Mucosa of gallbladder (tissue), 1 donor: ENCODE measurements at places on chromosomes 12 and 14.
A peak's percentile ranks its signal among the peaks of the same experiment; 100 is the strongest.

GRCh38 chr14:59161561-59162175, 26.8 kb upstream of the DAAM1 start:
- DNase-seq = no peak

GRCh38 chr12:123049398-123050240, 69.1 kb downstream of the ARL6IP4 start:
- DNase-seq = no peak

- DNase-seq = no peak
Measured at GRCh38 chr14:61562321-61563161, 132.8 kb upstream of the HIF1A start.

- DNase-seq = no peak
Measured at GRCh38 chr14:61620130-61620946, 75.0 kb upstream of the HIF1A start.

DNA sequence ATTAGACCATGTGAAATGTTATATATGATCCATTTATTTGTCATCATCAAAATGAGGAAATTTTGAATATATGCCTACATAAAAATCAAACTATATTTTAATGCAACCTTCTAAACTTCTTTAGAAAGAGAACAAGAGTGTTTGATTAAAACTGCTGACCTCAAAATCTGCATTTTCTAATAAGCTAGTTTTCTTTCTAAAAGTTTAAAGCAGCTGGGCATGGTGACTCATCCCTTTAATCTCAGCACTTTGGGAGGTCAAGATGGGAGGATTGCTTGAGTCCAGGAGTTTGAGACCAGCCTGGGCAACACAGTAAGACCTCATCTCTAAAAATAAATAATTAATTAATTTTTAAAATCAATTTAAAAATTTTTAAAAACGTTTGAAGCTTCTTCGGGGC, 36.2 kb downstream of the GNPTAB start:
- no peak for DNase-seq

DNA sequence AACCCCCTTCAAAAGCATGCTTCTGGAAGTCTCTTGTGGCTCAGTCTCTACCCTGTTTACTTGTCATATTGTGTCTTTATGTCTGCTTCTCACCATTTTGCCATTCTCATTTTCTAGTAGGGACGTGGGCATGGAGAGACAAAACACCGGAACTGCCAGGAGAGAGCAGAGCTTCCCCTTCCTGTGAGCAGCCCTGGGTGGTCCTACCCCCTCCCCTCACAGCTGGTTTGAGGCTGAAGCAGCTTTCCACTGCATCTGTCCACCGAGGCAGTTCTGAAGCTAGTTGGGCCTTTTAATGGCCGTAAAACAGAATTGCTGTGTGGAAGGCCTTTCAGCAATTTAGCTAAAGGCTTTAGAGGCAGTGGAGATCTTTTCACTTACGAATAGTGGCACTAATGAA, 77.0 kb downstream of the PELI2 start:
- DNase-seq = no peak

DNA sequence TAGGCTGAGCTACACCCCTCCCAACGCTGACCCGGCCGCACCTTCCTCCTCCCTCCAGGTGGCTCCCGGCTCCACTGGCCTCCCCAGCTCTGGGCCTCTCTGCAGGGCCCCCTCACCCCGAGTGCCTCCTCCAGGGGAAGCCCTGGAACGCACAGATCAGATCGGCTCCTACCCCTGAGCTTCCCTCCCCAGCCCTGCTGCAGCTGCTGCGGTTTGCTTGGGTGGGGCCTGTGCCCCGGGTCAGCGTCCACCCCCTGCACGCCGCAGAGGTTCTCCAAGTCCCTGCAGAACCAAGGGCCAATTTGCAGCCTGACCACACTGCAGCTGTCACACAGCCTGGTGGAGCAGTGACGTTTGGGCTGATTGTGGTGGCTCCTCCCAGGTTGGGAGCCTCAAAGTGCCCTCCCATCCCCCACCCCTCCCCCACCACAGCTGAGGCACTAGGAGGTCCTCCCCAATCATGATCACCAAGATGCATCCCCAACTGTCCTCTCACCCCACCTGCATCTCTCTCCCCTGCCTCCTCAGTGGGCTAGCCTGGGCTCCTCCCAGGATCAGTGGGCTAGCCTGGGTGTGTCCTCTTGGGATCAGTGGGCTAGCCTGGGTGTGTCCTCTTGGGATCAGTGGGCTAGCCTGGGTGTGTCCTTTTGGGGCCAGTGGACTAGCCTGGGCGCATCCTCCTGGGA, 12.8 kb upstream of the FBRSL1 start:
- DNase-seq = no peak

- DNase-seq = no peak
Measured at GRCh38 chr12:52800259-52800917, 4.5 kb upstream of the KRT3 start.

DNA sequence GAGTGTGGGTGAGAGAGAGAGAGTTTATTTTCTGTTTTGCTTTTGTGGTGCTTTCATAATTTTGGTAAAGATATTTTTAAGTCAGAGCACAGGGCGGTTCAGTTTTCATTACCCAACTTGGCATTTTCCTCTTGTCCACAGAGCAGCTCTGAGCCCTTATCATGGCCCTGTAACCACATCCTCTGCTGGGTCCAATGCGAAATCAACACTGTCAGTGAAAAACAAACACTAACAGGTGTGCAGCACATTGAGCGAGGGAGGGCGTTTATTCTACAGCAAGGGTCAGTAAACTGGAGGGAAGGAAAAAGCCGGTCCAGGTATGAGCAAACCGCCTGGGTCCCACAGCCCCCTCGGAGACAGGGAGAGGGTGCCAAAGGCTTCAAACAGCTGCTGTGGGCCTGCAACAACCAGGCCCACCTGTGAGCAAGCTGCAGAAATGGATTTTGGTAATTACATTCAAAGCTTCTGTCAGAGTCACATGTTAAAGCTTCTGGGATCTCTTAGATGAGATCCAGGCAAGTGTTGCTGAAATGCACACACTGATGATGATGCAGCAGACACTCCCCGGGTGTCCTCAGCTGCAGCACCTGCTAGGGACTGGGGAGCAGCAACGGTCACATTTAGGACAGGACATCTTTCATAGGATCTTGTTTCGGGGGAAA, 132.7 kb upstream of the DYRK2 start:
- DNase-seq = peak; percentile 45

DNA sequence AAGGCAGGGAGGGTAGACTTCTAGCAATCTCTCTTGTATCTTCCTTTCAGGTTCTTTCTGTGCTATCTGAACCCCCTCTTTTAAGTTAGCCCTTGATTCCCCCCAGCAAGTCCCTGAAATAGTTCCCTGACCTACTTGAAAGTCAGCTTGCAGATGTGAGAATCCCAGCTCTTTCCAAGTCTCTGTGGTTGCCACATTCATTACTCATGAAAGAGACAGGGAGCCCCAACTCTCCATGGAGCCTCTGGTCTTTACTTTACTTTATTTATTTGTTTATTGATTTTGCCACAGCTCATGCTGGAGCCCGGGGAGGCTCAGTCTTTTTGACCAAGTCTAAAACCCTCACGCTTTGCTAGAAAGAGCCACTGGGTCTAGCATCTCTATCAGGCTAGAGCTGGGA, 193.6 kb upstream of the FAR2 start:
- DNase-seq = no peak
